Cardiac muscle cell (in vitro differentiated cells and primary cell): ENCODE measurements at places on chromosomes 5 and 9. TPM values are rescaled to one million over a fixed set of nuclear protein-coding genes. Genes with fewer than 3 reads are reported as not detected.

- no peak overlapping the region for H3K27ac ChIP-seq
- H3K36me3 ChIP-seq = no peaks in the 10 kb centered on the region
- no peaks in the 10 kb centered on the region for H3K27me3 ChIP-seq
- no peak overlapping the region for H3K4me3 ChIP-seq
- DNase-seq = no peak
Measured at GRCh38 chr9:117286245-117286644, 128.6 kb downstream of the ASTN2 start.

- H3K4me1 ChIP-seq = no peaks in the 10 kb centered on the region
- H3K36me3 ChIP-seq = no peaks in the 10 kb centered on the region
- no peak overlapping the region for H3K27ac ChIP-seq
Measured at GRCh38 chr9:114779352-114779845, 26.4 kb downstream of the TNFSF15 start.

- H3K27ac ChIP-seq = no peak overlapping the region
- H3K4me3 ChIP-seq = no peak overlapping the region
- DNase-seq = no peak
- no peaks in the 10 kb centered on the region for H3K36me3 ChIP-seq
Measured at GRCh38 chr9:115540091-115540490, 422.1 kb upstream of the TNC start.

- no peak overlapping the region for H3K4me3 ChIP-seq
- DNase-seq = peak; percentile 89
- H3K36me3 ChIP-seq = no peaks in the 10 kb centered on the region
- H3K27ac ChIP-seq = peak overlapping the region; percentile 33
Measured at GRCh38 chr5:150138551-150139265, 16.9 kb downstream of the PDGFRB start.

DNA sequence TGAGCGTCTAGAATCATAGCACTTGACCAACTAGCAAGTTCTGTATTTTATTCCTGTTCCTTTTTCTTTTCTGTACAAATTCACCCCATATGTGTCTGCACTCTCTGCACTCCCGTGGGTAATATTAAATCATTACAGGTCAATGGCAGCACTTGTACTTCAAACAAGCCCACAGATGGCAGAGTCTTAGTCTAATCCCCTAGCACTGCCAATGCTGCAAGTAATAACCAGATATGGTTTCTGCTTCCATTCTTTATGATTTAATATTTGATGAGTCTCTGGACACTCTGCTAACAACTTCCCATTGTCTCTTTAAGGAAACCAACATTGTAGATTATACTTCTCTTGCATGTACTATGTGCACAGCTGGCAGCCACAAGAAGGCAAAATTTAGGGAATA is 343.8 kb upstream of the CHD1 start:
- no peaks in the 10 kb centered on the region for H3K4me1 ChIP-seq
- H3K4me3 ChIP-seq = no peak overlapping the region
- no peak overlapping the region for H3K27ac ChIP-seq
- no peak for DNase-seq
- H3K27me3 ChIP-seq = no peaks in the 10 kb centered on the region

- H3K4me3 ChIP-seq = no peak overlapping the region
- H3K27ac ChIP-seq = no peak overlapping the region
- no peaks in the 10 kb centered on the region for H3K36me3 ChIP-seq
- no peaks in the 10 kb centered on the region for H3K27me3 ChIP-seq
- DNase-seq = no peak
- H3K4me1 ChIP-seq = no peaks in the 10 kb centered on the region
Measured at GRCh38 chr9:77811832-77812231, 163.7 kb upstream of the GNA14 start.

DNA sequence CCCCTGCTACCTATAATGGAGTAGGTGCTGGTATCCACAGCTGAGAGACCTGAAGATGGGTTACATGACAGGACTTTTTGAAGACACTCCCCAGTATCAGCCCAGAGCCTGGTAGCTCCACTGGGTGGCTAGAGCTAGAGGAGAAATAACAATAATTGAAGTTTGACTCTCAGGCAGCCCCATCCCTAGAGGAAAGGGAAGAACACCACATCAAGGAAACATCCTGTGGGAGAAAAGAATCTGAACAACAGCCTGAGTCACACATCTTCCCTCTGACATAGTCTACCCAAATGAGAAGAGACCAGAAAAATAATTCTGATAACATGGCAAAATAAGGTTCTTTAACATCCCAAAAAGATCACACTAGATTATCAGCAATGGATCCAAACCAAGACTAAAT is 432.1 kb downstream of the CDH18 start:
- H3K4me3 ChIP-seq = no peak overlapping the region
- H3K4me1 ChIP-seq = no peaks in the 10 kb centered on the region
- no peak overlapping the region for H3K27ac ChIP-seq
- no peaks in the 10 kb centered on the region for H3K27me3 ChIP-seq
- no peak for DNase-seq

DNA sequence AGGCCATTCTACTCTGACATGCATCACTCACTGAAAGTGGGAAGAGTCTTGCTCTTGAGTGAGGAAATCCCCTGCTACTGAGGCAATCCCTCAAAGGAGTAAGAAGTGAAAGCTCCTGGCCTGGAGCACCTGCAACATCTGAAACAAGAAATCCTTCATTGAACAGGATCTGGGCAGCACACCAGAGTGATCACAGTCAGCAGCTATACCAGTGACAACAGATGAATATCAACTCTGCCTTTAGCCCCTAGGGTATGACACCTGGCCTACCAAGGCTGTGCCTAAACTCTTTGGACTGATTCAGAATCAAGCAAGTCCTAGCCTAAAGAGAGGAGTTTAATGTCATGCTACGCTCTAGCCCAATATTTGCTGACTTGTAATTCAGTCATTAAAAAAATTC is 156.2 kb upstream of the CCDC152 start:
- H3K36me3 ChIP-seq = no peaks in the 10 kb centered on the region
- no peak overlapping the region for H3K4me3 ChIP-seq
- H3K27me3 ChIP-seq = no peaks in the 10 kb centered on the region
- H3K27ac ChIP-seq = no peak overlapping the region
- peaks cover 39% of the 10 kb centered on the region for H3K4me1 ChIP-seq
- no peak for DNase-seq

- no peak overlapping the region for H3K27ac ChIP-seq
- H3K27me3 ChIP-seq = no peaks in the 10 kb centered on the region
- no peak for DNase-seq
- no peak overlapping the region for H3K4me3 ChIP-seq
- H3K4me1 ChIP-seq = no peaks in the 10 kb centered on the region
Measured at GRCh38 chr5:116482394-116482793, 92.2 kb downstream of the SEMA6A start.

GRCh38 chr5:173895401-173896165 is 7.4 kb downstream of the CPEB4 start:
- H3K27ac ChIP-seq = no peak overlapping the region
- peak overlapping the region; percentile 7 for H3K4me3 ChIP-seq
- DNase-seq = no peak
- peaks cover 26% of the 10 kb centered on the region for H3K4me1 ChIP-seq

- no peak overlapping the region for H3K27ac ChIP-seq
- H3K27me3 ChIP-seq = no peaks in the 10 kb centered on the region
- no peaks in the 10 kb centered on the region for H3K4me1 ChIP-seq
- DNase-seq = no peak
Measured at GRCh38 chr5:158223054-158223600, 364.2 kb upstream of the CLINT1 start.

GRCh38 chr9:122133263-122133983 is 26.2 kb downstream of the NDUFA8 start:
- H3K27ac ChIP-seq = no peak overlapping the region
- H3K4me1 ChIP-seq = no peaks in the 10 kb centered on the region
- no peaks in the 10 kb centered on the region for H3K36me3 ChIP-seq
- H3K4me3 ChIP-seq = no peak overlapping the region
- peaks cover 4% of the 10 kb centered on the region for H3K27me3 ChIP-seq

- no peak overlapping the region for H3K4me3 ChIP-seq
- no peaks in the 10 kb centered on the region for H3K36me3 ChIP-seq
- no peaks in the 10 kb centered on the region for H3K4me1 ChIP-seq
- no peak overlapping the region for H3K27ac ChIP-seq
- peak; percentile 43 for DNase-seq
- H3K27me3 ChIP-seq = no peaks in the 10 kb centered on the region
Measured at GRCh38 chr5:40446910-40447309, 232.8 kb upstream of the PTGER4 start.

DNA sequence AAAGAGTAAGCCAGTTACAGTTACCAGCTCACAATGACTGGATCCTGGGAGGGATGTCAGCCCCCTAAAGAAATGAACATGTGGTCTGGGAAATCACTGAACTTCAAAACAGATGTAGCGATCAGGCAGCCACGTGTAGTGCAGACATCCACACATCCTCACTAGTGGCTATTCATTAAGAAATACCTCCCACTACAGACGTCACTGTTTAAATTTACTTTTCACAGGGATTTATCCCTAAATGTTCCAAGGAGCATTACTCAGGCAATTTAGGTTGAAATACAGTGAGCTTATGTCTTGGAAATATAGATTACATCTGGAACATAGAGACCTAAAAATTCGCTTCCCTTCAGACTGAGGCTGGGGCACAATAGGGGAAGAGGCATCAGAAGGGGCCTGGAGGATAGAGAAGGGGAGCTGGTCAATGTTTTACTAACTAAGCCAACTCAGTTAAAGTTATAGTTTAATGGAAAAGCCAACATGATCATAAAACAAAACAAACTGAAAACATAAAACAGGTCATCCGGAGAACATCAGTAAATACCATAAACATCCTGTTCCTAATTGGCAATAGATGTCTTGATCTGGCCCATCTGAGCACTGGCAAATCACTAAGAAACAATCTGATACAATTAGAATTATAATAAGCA is 92.3 kb downstream of the FANCC start:
- no peaks in the 10 kb centered on the region for H3K36me3 ChIP-seq
- peaks cover 8% of the 10 kb centered on the region for H3K4me1 ChIP-seq
- no peak overlapping the region for H3K27ac ChIP-seq

DNA sequence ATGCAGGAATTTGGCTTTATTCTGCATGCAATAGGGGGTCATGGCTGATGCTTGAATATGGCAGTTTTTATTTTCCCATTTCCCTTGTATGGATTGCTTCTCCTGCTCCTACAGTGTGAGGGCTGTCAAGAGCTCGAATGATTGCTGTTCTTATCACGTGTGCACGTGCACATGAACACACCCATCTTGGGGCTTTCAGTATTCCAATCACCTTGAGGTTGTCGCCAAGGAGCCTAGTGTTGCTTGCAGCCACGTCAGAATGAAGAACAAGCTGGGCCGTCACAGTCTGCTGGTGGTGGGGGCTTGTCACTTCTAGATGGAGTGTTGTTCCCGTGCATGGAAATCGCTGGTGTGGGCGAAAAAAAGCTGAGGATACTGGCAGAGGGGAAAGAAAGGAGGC is 219.4 kb upstream of the GLRA1 start:
- H3K27ac ChIP-seq = no peak overlapping the region
- no peaks in the 10 kb centered on the region for H3K36me3 ChIP-seq
- H3K4me1 ChIP-seq = no peaks in the 10 kb centered on the region
- H3K4me3 ChIP-seq = no peak overlapping the region

- H3K27ac ChIP-seq = no peak overlapping the region
- peak; percentile 74 for DNase-seq
- no peak overlapping the region for H3K4me3 ChIP-seq
- no peaks in the 10 kb centered on the region for H3K36me3 ChIP-seq
Measured at GRCh38 chr9:893843-894420, 52.4 kb downstream of the DMRT1 start.

GRCh38 chr5:92896722-92897121 is 684.3 kb downstream of the NR2F1-AS1 start:
- no peak for DNase-seq
- H3K27me3 ChIP-seq = peaks cover 60% of the 10 kb centered on the region
- no peak overlapping the region for H3K27ac ChIP-seq
- no peaks in the 10 kb centered on the region for H3K36me3 ChIP-seq
- H3K4me1 ChIP-seq = no peaks in the 10 kb centered on the region

- H3K36me3 ChIP-seq = no peaks in the 10 kb centered on the region
- no peak overlapping the region for H3K4me3 ChIP-seq
- DNase-seq = peak; percentile 23
- no peak overlapping the region for H3K27ac ChIP-seq
Measured at GRCh38 chr5:44536650-44537260, 147.5 kb upstream of the FGF10 start.

DNA sequence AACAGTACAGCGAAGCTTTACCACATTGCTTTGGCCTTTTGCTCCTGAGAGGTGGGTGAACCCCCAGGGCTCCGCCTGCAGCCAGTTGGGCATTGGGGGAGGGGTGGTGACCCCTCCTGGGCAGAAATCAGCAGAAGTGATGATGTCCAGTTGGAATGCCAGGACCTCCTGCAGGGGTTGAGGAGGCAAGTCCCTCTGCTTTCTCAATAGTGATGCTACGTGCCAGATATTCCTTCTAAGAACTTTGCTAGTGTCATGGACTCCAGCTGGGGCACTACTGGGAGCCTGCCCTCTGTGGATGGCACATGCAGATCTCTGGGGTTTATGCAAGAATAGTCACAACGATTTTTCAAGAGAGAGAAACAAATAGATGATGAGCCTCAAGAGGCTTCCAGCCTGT is 95.6 kb downstream of the NDFIP1 start:
- H3K27ac ChIP-seq = no peak overlapping the region
- H3K4me3 ChIP-seq = no peak overlapping the region
- no peaks in the 10 kb centered on the region for H3K4me1 ChIP-seq
- no peaks in the 10 kb centered on the region for H3K27me3 ChIP-seq
- H3K36me3 ChIP-seq = no peaks in the 10 kb centered on the region

GRCh38 chr5:112275671-112276070 is 143.4 kb downstream of the EPB41L4A start:
- peaks cover 17% of the 10 kb centered on the region for H3K4me1 ChIP-seq
- no peak overlapping the region for H3K27ac ChIP-seq
- H3K4me3 ChIP-seq = no peak overlapping the region
- H3K27me3 ChIP-seq = no peaks in the 10 kb centered on the region
- DNase-seq = no peak
- no peaks in the 10 kb centered on the region for H3K36me3 ChIP-seq

- no peak for DNase-seq
- H3K27me3 ChIP-seq = no peaks in the 10 kb centered on the region
- no peaks in the 10 kb centered on the region for H3K4me1 ChIP-seq
- H3K27ac ChIP-seq = no peak overlapping the region
- no peak overlapping the region for H3K4me3 ChIP-seq
Measured at GRCh38 chr9:7965063-7965462, 165.5 kb upstream of the DMAC1 start.

GRCh38 chr9:90868555-90868954 is 66.9 kb downstream of the SYK start:
- no peak overlapping the region for H3K27ac ChIP-seq
- H3K36me3 ChIP-seq = no peaks in the 10 kb centered on the region
- H3K27me3 ChIP-seq = peaks cover 3% of the 10 kb centered on the region
- H3K4me3 ChIP-seq = no peak overlapping the region
- H3K4me1 ChIP-seq = no peaks in the 10 kb centered on the region

GRM6 gene
- not detected in 2 replicates for total RNA-seq

APBA1 gene
- total RNA-seq = 2.1 and 2.4 TPM in 2 replicates

PPP2R2B gene
- total RNA-seq = 14.1 and 21.1 TPM in 2 replicates

AHRR gene
- 1.2 and 1.4 TPM in 2 replicates for total RNA-seq

PDE6A gene
- total RNA-seq = 0.21 TPM in 1 of 2 replicates, not detected in the other

ENTPD2 gene
- total RNA-seq = not detected in 2 replicates

GABRA6 gene
- total RNA-seq = not detected in 2 replicates

QRFP gene
- not detected in 2 replicates for total RNA-seq

NKD2 gene
- total RNA-seq = 3.4 and 4.4 TPM in 2 replicates

GABRA1 gene
- total RNA-seq = not detected in 2 replicates
